ENCODE measurements at places on chromosomes 2 and 18.

GRCh38 chr18:75558790-75559189 is 131.3 kb upstream of the SMIM21 start:
- DNase-seq: no peak

- no peak for DNase-seq
These were observed 507.3 kb downstream of the RNF144A start for GRCh38 chr2:7424481-7424880.

DNA sequence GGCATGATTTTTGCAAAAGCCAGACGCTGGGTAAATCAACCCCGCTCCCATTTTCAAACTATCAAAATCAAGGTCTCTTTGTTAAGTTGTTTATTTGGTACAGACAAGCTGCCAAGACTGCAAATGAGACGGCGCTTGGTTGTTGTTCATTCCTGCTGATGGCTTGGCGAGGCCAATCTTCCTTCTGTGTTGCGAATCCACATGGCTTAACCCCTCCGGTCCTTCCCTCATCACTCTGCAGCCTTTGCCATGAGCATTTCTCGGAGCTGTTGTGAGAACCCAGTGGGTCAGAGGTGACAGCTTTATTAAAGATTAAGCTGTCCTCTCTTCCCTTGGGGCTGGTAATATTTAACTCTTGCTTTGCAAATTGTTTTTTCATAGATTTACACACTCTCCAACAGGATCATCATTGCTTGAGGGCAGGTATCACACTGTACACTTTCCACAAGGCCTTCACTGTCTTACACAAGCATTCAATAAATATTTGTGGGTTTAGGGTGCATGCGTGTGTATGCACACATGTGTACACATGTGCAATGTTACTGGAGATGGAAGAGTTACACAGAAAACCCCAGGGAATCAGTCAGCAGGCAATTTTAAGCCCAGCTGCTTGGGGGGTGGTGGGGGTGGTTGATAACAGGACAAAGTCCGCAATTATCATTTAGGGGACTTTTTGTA is 27.8 kb upstream of the KCNF1 start:
- no peak for DNase-seq

GRCh38 chr2:157918319-157918718 is 42.2 kb upstream of the ACVR1 start:
- DNase-seq: no peak

DNA sequence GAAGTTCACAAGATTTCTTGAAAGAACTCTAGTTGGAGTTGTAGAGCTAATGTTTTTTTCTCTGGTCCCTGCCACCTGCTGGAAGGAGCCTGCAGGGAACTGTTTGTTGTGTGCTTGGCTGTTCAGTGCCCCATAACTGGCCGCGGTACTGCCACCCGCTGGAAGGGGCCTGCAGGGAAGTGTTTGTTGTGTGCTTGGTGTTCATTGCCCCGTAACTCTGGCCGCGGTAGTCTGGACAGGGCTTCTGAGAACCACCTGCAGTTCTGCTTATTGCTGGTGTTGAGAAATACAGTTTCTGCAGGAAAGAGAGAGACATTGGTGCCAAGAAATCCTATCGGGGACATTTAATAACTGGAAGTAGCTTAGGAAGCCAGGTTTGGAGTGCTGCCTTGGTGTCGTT is 58.1 kb downstream of the AGAP1 start:
- no peak for DNase-seq

DNA sequence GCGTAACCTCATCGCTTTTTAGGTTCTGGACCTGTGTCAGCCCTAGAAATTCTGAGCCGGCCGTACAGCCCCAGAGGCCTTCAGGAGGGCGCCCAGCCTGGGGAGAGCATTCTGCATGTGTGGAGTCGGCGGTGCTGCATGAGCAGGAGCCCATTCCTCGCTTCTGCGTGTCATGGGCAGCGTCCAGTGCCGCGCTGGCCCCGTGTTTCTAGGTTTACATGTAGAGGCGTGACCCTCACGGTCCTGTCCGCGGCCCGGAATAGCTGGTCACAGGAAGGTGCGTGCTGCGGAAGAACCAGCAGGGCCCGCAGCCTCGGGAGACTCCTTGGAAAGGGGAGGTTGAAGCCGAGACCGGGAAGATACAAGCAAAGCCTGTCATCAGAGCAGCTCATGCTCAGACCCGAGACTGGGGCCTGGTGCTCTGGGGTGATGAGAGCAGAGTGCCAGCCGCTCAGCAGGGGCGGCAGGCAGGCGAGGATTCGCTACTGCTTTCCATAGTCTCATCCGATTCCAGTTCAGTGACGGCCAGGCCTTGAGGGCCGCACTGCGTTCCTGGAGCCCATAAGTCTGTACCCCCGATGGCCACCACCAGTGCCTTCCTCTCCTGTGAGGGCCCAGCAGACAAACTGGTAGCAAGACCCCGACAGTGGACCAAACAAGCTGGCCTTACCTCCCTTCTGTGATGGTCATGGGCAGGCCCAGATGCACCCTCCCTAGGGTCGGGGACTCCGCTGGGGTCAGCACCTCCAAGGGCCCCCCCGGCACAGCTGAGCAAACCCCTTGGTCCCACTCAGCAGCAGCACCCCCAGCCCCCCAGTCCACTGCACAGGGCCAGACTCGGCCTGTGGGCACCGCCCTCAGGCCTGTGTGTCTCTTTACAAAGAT is 15.6 kb upstream of the NFATC1 start:
- no peak for DNase-seq

GRCh38 chr18:12645751-12646203 is 12.1 kb downstream of the SPIRE1 start:
- no peak for DNase-seq

- no peak for DNase-seq
These were observed 2.8 kb upstream of the GYPC start for GRCh38 chr2:126653109-126653508.

DNA sequence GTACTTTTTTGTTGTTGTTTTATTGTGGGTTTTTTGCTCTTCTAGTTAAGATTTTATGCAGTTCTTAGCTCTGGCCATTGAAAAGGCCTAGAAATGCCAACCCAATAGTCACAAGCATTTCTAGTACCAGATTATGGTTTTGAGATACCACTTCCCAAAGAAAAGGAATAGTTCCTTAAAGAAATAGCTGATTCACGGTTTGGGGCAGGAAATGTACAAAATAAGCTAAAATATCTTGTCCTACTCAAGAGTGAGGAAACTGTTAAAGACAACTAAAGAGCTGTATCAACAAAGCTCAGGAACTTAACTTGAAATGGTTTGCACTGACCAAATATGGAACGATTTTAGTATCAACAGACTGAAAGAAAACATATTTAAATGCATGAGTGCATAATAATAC is 35.4 kb downstream of the PGAP1 start:
- DNase-seq: no peak

DNA sequence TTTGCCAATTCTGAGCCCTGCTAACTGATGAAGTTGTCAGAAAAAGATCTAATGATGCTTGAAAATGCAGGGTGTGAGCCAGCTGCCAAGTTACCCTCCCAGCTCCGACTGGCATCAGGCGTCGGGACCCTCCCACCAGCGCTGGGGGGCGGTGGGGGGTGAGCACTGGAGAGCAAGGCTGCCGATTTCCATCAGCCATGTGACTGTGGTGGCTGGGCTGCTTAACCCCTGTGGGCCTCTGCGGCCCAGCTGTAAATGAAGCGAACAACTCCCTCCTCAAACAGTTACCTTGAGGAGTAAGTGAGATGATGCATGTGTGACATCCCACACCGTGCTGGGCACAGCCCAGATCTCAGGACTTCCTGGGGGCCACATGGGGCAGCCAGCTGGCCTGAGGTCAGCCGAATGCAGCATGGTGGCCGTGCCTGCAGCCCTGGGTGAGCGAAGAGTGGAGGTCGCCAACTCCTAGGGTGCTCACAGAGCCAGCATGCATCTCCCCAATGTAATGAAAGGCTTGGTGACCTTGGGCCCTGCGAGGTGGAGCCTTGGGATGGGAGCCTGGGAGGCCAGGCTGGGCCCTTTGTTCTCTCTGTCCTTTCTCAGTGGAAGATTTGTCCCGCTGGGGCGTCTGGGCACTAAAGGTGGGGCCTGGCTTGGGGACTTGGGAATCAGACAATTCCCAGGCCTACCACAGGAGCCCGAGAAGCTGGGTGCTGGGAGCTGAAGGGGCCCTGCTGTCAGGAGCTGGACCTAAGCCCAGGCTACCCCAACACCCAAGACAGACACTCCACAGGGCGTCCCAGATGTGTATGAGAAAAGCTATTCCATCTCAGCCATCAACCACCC is 25.1 kb downstream of the CIB4 start:
- no peak for DNase-seq

DNA sequence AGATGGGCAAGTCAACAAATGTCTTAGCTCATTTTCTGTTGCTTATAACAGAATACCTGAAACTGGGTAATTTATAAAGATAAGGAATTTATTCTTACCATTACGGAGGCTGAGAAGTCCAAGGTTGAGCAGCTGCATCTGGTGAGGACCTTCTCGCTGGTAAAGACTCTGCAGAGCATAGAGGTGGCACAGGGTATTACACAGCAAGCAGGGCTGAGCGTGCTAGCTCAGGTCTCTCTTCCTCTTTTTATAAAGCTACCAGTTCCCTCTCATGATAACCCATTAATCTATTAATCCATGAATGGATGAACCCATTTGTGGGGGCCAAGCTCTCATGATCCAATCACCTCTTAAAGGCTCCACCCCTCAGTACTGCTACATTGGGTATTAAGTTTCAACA is 109.1 kb downstream of the CDK15 start:
- no peak for DNase-seq

- DNase-seq: no peak
These were observed 97.8 kb downstream of the ASB1 start for GRCh38 chr2:238524426-238524983.

- DNase-seq: no peak
These were observed 97.8 kb upstream of the SP3 start for GRCh38 chr2:174062934-174063333.

DNA sequence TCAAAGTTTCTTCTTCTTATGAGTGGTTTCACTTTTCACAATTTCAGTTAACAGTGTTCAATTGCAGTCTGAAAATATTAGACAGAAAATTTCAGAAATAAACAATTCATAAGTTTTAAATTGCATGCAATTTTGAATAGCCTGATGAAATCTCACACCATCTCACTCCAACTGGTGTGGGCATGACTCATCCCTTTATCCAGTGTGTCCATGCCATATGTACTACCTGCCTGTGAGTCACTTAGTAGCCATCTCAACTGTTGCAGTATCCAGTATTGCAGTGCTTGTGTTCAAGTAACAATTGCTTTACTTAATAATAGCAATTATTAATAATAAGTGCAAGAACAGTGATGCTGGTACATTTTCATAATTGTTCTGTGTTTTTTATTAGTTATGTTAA is 1202.5 kb downstream of the DSC3 start:
- no peak for DNase-seq

DNA sequence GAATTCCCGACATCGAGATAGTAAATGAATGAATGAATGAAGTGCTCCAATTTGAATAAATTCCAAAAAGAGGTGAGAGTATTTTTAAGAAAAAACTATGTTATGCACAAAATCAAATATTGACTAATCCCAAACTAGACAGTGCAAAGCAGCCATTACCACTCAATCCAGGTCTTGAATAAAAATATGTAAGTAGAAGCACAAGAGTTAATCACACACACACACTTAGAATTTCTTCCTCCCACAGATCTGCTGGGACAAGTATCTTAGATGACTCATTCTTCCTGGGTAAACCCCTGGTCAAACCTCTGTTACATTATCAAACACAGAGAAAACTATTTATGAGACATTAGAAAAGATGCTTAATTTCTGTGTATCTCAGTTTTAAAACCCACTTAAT is 102.0 kb downstream of the PLA2R1 start:
- DNase-seq: no peak

DNA sequence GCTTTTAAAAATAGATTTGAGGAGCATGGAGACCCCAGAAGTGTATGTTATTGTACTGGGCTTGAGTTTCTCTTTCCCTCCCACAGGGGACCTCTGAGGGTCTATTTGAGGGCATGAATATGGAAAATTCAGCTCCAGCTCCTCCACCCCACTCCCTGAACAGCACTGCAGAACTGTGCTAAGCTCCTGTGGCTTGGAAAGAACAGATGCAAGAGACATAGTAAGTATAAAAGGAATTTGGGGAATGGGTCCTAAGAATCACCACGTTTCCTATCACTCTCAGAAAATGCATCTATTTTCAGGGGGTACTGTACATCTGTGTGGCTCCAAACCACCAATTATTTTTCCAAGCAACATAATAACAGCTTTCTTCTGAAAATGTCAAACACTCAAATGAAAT is 416.1 kb downstream of the ZNF521 start:
- DNase-seq: no peak

GRCh38 chr2:241772063-241772499 is 4.5 kb upstream of the GAL3ST2 start:
- DNase-seq: no peak

GRCh38 chr2:70830366-70830765 is 5.2 kb downstream of the CD207 start:
- DNase-seq: no peak

- no peak for DNase-seq
These were observed 1229.6 kb downstream of the SUCLG1 start for GRCh38 chr2:83229443-83229842.

GRCh38 chr18:64710105-64710861 is 561.4 kb upstream of the LINC00305 start:
- no peak for DNase-seq

GRCh38 chr2:226888378-226888965 is 52.6 kb downstream of the RHBDD1 start:
- no peak for DNase-seq

- no peak for DNase-seq
These were observed 176.9 kb upstream of the NABP1 start for GRCh38 chr2:191500884-191501560.

DNA sequence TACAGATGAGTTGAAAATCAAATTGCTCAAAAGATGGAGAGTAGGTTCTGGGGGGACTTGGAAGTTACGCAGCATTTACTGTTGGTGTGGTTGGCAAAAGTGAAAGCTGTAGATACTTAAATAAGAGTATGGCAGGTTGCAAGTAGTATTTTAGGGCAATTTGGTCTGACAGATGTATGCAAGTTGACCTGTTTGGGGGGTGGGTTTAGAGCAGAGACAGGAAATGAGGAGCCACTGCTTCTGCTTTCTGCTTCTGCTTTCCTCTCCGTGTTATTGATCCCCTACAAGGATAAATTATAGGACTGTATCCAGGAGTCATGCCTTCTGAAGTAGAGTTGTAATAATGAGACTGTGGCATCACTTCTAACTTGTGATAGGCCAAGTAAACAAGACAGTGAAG is 71.2 kb downstream of the EPAS1 start:
- DNase-seq: no peak

DNA sequence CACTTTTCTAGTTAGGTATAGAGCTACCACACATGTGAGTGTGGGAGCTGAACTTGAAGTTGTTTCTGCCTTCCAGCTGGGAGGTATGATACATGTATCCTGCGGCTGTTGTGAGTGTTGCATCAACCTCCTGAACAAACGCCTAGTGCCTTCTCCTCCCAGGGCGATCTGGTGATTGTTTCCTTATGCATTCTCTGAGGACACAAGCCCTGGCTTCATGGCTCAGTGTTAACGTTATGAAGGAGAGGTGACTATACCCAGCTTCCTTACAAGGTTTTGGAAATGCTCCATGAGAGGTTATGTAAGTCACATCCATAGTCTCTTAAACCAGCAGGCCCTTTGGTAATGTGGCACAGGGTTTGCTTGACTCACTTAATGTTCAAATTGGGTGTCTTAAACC is 64.9 kb downstream of the SPRED2 start:
- no peak for DNase-seq

Measured in GM12891 (cell line).